ENCODE measurements at places on chromosomes 3 and 15. TPM values are rescaled to one million over a fixed set of nuclear protein-coding genes. Genes with fewer than 3 reads are reported as not detected.

Gene GP9
- total RNA-seq: not detected

Gene NLGN1
- 5.8 TPM for total RNA-seq

Gene TUSC7
- total RNA-seq: not detected

Gene GPR176
- 1.3 TPM for total RNA-seq

Gene SLC9A9
- total RNA-seq: 51.0 TPM

Data from suprapubic skin (tissue), 4 donors.